ENCODE measurements at places on chromosomes 6 and 20.

- DNase-seq: no peak
Observed at GRCh38 chr6:3139090-3139903, 18.0 kb downstream of the TUBB2A start.

DNA sequence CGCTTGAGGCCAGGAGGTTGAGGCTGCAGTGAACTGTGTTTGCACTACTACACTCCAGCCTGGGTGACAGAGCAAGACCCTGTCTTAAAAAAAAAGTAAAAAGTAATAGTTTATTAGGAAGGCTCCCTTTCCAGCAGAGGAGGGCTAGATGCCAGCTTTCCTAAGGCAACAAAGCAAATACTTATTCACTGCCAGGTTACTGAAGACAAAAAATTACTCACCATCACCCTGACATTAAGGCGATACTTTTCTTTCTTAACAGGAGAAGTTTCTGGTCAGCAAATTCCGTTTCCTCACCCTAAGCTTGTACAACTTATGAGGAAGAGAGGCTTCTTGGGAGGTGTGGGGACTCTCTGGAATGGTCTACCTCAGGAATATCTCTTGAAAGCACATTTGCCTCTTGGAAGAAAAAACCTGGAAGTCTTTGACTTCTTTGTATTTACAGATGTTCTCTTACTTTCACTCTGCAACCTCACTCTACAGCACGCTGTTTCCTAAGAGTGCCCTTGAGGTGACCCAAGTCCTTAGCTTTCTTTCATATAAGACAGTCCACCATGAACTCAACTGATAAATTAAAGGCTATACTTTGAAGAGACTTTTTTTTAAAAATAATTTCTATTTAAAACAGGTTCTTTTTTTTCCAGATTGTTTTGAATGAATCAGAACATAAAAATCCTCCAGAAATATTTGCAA, 52.9 kb upstream of the TRAF3IP2 start:
- no peak for DNase-seq

DNA sequence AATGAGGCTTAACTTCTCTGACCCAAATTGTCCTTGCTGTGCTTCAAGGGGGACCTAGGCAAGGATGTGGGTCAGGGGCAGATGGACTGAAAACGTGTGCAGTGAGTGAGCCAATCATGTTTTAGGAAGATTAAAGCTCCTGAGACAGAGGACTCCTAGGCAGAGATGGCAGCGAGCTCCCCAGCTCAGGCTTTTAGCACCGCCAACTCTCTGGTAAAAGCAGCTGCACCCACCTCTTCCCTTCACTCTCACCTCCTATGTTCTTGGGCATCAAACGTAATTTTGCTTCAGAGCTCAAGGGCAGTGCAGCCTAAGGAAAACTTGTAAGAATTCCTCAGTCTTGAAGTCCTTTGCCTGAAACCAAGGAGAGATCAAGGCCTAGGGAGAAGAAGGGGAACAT, 10.3 kb downstream of the RPP21 start:
- no peak for DNase-seq

DNA sequence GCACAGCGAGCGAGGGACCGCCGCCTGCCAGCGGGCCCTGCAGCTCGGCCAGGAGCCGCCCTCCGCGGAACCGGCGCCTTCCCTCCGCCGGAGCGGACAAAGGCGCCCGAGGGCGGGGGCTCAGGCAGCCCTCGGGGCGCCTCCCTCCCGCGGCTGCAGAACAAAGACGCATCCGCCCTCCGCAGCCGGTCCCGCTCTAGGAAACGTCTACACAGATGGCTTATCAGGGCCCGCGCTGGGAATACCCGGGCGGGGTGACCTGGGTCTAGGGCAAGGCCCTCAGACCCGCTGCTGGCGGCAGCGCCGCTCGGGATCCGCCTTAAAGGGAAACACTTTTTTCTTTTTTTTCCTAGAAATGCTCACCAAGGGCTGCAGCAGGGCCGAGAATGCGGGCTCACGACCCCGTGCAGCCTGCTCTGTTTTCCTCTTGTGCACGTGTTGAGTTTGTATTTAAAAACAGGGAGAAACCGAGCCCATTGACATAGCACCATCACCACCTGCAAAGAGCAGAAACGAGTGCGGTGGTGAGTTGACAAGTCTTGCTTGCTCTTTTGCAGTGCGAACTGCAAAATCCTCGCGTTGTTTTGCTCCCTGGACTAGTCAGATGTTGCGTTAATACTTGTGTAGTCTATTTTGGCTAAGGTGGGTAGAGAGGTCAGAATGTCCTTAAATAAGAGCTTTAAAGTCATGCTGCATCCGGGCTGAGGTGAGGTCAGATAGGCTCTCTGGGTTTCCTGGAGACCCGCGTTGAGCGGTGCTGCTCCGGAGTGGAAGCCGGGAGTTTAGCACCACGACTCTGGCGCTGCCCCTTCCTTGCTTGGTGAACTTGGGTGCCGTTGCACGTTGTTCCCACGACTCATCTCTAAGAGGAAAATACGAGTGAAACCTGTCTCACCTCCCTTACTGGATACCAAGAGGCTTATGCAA, 1.1 kb upstream of the RPS6KA2 start:
- no peak for DNase-seq

DNA sequence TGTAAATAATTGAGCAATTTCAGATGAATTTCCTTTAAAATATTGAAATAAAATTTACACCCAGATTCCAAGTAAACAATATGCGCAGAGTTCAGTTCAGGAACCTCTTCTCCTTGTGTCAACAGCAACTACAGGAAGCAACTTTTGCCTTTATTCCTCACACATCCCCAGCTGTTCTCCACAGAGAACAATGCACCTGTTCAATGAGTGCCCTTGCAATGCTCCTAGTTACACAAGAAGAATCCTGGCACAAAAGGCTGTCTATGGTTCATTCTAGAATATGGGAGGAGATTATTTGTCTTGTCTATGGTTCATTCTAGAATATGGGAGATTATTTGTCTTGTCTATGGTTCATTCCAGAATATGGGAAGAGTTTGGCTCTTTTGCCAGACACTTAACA, 454.9 kb downstream of the BTBD3 start:
- DNase-seq: no peak

DNA sequence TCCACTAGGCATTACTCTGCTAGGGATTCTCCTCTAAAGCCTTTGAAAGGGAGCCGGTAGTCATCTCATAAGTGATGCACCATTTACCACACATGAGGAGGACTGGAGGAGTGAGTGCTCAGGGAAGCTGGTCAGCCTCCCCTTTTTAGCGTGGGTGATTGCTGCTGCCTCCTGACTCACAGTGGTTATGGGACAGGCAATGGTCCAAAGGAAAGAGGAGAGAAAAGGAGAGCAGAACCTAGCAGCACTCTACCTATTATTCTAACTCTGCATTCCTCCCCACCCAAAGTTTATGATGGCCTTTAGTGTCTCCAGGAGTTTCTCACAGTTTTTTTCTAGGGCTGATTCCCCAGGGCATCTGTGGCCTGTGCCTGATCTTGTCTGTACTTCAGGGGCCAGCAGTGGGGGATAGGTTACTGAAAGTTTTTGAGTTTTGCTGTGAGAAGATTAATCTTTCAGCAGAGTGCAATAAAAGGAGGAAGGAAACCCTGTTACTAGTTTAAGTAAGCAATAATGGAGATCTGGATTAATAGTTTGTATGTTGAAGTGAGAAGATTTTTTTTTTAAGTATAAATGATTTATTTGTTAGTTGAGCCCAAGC, 36.4 kb upstream of the GCLC start:
- DNase-seq: no peak
